ENCODE measurements at places on chromosomes 5 and 9. TPM values are rescaled to one million over a fixed set of nuclear protein-coding genes. Genes with fewer than 3 reads are reported as not detected.
A peak's percentile ranks its signal among the peaks of the same experiment; 100 is the strongest.

- no peak for DNase-seq
These were observed 3.1 kb upstream of the IL6ST start for GRCh38 chr5:55997742-55998351.

Gene CNTLN
- 6.3 TPM for total RNA-seq

DNA sequence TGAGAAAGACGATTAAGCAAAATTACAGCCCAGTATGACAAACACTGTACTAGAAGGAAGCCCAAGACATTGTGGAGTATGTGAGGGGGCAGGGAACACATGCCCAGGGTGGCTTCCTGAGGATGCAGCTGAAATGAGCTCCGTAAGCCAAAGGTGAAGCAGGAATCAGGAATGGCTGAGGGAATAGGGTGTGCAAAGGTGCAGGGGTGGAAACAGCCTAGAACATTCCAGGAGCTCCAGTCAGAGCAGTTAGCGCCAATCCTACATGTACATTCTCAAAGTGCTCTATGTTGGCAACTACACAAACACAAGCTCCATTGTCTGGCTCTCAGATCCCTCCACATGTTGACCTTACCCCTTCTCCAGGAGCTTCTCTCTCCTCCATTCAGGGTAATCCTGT, 257.9 kb downstream of the MAN2A1 start:
- DNase-seq, result no peak

GRCh38 chr9:90870621-90871326, 69.2 kb downstream of the SYK start:
- DNase-seq, result no peak

GRCh38 chr9:114452219-114453165, 52.8 kb downstream of the WHRN start:
- peak; percentile 76 for DNase-seq

- DNase-seq, result no peak
These were observed 115.2 kb downstream of the EFNA5 start for GRCh38 chr5:107555425-107556090.

GRCh38 chr9:94554078-94554438, 825 bp upstream of the PCAT7 start:
- peak; percentile 59 for DNase-seq
